ENCODE measurements at places on chromosomes 5 and 9. TPM values are rescaled to one million over a fixed set of nuclear protein-coding genes. Genes with fewer than 3 reads are reported as not detected.

Gene DNAJB5
- polyA plus RNA-seq = 7.8 TPM

Gene NIPAL4
- polyA plus RNA-seq = 0.02 TPM

Gene BHMT2
- polyA plus RNA-seq = 18.6 TPM

Gene IFNA21
- not detected for polyA plus RNA-seq

Gene SLC6A19
- polyA plus RNA-seq = 0.07 TPM

Gene ARHGEF28
- 11.6 TPM for polyA plus RNA-seq

Gene FOXD4L6
- polyA plus RNA-seq = not detected

Gene SNCB
- not detected for polyA plus RNA-seq

Gene CATSPER3
- 0.76 TPM for polyA plus RNA-seq
